ENCODE measurements at places on chromosomes 7 and 10. TPM values are rescaled to one million over a fixed set of nuclear protein-coding genes. Genes with fewer than 3 reads are reported as not detected.

- DNase-seq = no peak
Observed at GRCh38 chr7:24718977-24719491, 38.2 kb downstream of the GSDME start.

SSC4D gene
- polyA plus RNA-seq = 1.0 TPM

ASB15 gene
- polyA plus RNA-seq = not detected

NME8 gene
- polyA plus RNA-seq = 0.35 TPM

- DNase-seq = no peak
Observed at GRCh38 chr10:47419421-47419820, 35.3 kb upstream of the ZNF488 start.

TEX47 gene
- polyA plus RNA-seq = not detected

DNA sequence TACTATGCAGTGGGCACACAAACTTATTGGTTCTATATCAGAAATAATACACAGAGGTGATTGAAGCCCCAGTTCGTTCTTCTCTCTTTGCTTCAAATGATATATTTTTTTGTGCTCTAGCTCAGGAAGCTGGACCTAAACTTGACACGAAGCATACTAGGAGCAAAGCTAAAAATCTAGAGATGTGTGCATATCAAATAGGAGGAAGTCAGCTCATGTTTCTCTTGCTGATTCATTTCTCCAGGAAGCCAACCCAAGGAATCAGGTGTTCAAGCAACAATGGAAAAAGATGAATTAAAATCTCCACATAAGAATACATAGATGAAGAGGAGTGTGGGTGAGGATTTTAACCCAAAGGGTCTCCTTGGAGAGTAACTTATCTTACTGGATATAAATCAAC is 432.5 kb downstream of the KCNMA1 start:
- DNase-seq = no peak

SBDS gene
- polyA plus RNA-seq = 87.4 TPM

Measured in right lung (tissue), 10 donors.